ENCODE measurements at places on chromosomes 7 and 10.

DNA sequence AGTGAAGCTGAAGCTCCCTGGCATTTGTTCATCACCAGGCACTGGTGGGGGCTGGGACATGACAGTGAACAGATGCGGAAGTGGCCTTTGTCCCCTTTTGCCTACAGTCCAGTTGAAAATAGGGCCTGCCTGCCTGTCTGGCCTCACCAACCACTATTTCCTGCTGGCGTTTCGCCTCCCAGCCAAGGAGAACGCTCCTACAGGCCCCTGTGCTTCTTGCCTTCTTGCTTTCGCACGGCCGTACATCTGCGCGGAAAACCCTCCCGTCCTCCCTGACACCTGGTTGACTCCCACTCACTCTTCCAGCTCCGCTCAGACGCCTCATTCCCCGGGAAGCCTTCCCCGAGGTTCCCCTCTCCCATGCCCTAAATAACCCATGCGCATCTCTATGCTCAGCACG lies 317.3 kb downstream of the PRPF18 start:
- H3K36me3 ChIP-seq: no peaks in the 10 kb centered on the region
- H3K4me1 ChIP-seq: peaks cover 9% of the 10 kb centered on the region
- H3K4me3 ChIP-seq: no peak overlapping the region
- H3K27me3 ChIP-seq: peaks cover 22% of the 10 kb centered on the region
- no peak for DNase-seq
- H3K27ac ChIP-seq: no peak overlapping the region

GRCh38 chr7:36036590-36036989 lies 116.5 kb upstream of the EEPD1 start:
- H3K4me3 ChIP-seq: no peak overlapping the region
- peaks cover 18% of the 10 kb centered on the region for H3K4me1 ChIP-seq
- DNase-seq: no peak
- H3K27me3 ChIP-seq: no peaks in the 10 kb centered on the region

DNA sequence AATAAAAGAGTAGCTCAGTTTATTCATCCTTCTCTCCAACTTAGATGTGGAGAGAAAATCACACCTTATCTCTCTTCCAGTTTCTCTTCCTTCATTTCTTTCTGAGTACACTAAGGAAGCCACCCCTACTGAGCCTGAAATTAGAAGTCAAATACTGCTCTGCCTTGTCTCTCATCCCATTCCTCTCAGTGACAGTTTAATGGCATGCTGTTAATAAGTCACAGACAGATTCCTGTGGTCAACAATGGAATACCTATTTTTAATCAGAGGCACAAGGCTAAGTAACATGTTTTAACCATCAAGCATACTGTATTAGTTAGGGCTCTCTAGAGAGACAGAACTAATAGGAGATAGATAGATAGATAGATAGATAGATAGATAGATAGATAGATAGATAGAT lies 253.2 kb downstream of the HTR7 start:
- H3K27ac ChIP-seq: no peak overlapping the region
- H3K36me3 ChIP-seq: peaks cover 12% of the 10 kb centered on the region
- DNase-seq: no peak
- peaks cover 3% of the 10 kb centered on the region for H3K4me1 ChIP-seq
- no peak overlapping the region for H3K4me3 ChIP-seq

DNA sequence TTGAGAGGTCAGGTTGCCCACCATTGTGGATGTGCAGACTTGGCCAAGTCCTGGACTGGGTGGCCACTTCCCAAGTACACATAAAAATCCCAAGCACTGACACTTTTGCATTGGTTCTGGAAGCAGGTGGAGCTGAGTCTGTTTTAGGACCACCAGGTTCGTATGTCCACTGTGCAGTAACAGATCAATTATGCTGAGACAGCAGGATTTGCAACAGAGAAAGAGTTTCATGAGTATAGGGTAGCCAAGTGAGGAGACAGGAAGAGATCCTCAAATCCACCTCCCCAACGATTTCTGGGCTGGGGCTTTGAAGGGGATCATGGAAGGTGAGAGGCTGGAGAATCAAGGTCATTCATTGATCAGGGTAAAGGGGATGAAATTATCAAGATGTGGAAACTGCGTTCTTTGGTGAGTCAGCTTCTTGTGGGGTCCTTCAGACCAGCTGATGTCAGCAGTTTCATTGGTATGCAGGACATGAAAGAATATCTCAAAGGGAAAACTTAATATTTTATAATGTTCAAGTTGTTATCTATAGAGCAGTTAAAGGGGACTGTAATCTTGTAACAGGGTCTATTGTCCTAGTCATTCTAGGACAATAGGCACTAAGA lies 277.7 kb downstream of the GALNT17 start:
- no peak overlapping the region for H3K27ac ChIP-seq
- peaks cover 40% of the 10 kb centered on the region for H3K36me3 ChIP-seq
- peaks cover 11% of the 10 kb centered on the region for H3K4me1 ChIP-seq
- H3K4me3 ChIP-seq: no peak overlapping the region
- H3K27me3 ChIP-seq: no peaks in the 10 kb centered on the region

DNA sequence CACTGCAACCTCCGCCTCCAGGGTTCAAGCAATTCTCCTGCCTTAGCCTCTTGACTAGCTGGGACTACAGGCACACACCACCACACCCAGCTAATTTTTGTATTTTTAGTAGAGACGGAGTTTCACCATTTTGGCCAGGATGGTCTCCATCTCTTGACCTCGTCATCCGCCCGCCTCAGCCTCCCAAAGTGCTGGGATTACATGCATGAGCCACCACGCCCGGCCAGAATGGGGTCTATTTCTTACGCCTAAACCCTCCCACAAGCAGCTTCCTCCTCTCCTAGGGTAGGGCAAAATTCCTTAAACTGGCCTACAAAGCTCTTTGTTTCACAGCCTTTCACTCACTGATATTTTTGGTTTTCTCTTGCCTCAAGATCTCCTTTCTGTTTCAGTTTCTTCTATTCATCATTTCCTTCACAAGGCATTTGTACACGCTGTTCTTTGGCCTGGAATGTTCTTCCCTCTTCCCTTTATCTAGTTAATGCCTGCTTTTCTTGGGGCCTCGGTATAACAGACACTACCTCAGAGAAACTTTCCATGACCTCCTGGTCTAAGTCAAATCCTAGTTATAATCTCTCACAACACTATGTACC lies 6.7 kb downstream of the CPEB3 start:
- no peaks in the 10 kb centered on the region for H3K27me3 ChIP-seq
- H3K27ac ChIP-seq: peak overlapping the region; percentile 17
- no peaks in the 10 kb centered on the region for H3K36me3 ChIP-seq
- H3K4me1 ChIP-seq: no peaks in the 10 kb centered on the region

DNA sequence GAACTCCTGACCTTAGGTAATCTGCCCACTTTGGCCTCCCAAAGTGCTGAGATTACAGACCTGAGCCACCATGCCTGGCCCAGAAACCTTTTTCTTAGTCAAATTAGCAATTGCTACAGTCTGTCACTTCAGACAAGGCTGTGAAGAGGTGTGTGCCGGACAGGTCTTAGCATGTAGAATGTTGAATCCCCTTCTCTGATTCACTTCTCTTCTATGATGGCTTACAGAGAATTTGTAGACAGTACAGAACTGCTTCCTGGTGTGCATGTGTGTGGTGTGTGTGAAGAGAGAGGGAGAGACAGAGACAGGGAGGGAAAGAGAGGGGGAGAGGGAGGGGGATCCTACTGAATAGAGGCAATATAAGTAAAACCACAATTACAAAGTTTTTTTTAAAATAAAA lies 150.4 kb downstream of the PARD3 start:
- H3K36me3 ChIP-seq: no peaks in the 10 kb centered on the region
- DNase-seq: no peak
- H3K4me3 ChIP-seq: no peak overlapping the region
- H3K27ac ChIP-seq: no peak overlapping the region
- no peaks in the 10 kb centered on the region for H3K27me3 ChIP-seq

DNA sequence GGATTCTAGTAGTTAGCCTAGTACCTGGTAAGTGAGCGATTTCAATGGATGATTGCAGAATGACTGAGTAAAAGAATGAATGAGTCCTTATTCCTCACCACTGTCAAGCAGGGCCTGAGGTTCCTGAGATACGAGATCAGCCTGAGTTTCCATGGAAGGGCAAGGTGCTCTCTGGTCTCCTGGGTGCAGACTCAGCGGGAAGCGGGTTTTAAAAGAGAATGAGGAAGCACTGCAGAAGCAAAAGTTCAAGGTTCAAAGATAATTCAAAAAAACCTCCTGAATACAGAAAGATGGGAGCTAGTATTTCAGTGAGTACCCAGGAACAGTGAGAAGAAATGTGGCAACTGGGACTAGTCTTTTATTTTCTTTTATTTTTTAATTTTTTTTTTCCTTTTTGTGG lies 4.3 kb downstream of the ZNF3 start:
- peaks cover under 1% of the 10 kb centered on the region for H3K27me3 ChIP-seq
- H3K4me1 ChIP-seq: peaks cover 12% of the 10 kb centered on the region
- DNase-seq: no peak
- H3K36me3 ChIP-seq: peaks cover 80% of the 10 kb centered on the region
- no peak overlapping the region for H3K27ac ChIP-seq
- H3K4me3 ChIP-seq: no peak overlapping the region

DNA sequence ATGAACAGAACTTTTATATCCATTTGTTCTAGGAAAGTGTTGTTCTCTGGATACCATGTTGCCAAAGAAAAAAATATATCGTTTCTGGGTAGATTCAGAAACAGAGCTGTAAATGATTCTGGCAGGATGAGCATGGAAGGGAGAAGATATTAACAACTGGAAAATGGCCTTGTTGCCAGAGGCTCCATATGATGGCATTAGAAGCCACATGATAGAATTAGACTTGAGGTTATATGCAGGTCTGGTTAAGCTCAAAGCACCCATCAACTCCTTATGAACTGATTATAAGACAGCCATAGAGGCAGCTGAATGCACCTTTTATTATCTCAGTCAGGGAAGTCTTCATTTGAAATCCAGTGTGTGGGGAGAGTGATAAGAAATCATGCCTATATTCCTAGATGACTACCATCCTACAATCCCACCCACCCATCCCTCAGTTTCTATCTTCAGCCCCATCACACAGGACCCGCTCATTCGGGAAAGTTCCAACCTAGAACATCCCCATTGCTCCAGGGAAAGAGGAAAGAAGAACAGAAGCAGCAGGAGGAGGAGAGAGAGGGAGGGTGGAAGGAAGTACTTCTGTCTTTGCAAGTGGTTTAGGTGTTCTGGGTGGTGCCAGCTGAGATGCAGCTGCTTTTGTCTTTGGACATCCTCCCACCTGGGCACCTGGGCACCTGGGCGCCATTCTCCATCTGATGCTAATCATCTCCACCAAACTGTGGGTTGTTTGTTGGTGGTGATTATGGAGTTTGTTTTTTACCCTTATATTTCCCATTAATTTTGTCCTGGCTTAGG lies 25.5 kb upstream of the TRIL start:
- peaks cover 58% of the 10 kb centered on the region for H3K4me1 ChIP-seq
- H3K27me3 ChIP-seq: no peaks in the 10 kb centered on the region
- 0 out of 2 replicates have a peak overlapping the region, but pooled peaks have one; percentile 78 for H3K27ac ChIP-seq
- no peak for DNase-seq
- no peak overlapping the region for H3K4me3 ChIP-seq

DNA sequence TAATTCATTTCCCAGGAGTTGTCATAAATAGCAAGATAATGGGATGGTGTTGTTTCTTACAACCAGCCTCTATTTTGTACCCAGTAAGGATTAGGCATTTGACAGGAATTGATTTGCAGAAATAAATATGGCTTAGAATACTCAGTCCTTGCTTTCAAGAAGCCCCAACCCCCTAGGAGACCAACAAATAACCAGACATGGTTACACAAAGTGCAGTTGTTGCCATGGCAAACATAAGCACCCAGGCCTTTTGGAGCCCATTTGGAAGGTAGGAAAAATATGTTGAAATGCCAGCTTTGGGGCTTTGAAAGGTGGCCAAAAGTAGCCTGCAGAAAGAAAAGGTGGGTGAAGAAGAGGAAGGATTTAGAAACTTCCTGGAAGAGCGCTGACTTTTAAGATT lies 397.5 kb downstream of the CDC14C start:
- H3K27me3 ChIP-seq: no peaks in the 10 kb centered on the region
- H3K36me3 ChIP-seq: no peaks in the 10 kb centered on the region
- no peak for DNase-seq
- H3K4me1 ChIP-seq: peaks cover 21% of the 10 kb centered on the region

DNA sequence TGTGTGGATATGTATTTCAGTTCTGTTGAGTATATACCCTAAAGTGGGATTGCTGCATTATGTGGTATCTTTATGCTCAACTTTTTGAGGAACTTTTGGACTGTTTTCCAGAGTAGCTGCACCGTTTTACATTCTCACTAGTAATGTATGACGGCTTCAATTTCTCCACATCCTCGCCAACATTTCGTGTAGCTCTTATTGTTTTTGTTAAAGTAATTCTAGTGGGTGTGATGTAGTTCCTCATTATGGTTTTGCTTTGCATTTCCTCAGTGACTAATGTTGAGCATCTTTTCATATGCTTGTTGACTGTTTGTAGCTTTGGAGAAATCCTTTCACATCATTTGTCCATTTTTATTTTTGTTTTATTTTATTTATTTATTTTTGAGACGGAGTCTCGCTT lies 4.5 kb downstream of the STMP1 start:
- H3K36me3 ChIP-seq: peaks cover 23% of the 10 kb centered on the region
- DNase-seq: no peak
- peaks cover 9% of the 10 kb centered on the region for H3K4me1 ChIP-seq
- H3K27ac ChIP-seq: no peak overlapping the region
- no peaks in the 10 kb centered on the region for H3K27me3 ChIP-seq

- H3K4me3 ChIP-seq: no peak overlapping the region
- H3K27ac ChIP-seq: no peak overlapping the region
- no peak for DNase-seq
- no peaks in the 10 kb centered on the region for H3K4me1 ChIP-seq
- no peaks in the 10 kb centered on the region for H3K36me3 ChIP-seq
These were observed 13.5 kb downstream of the ASL start for GRCh38 chr7:66088861-66089838.

GRCh38 chr7:54978364-54979116 lies 40.3 kb upstream of the EGFR start:
- no peaks in the 10 kb centered on the region for H3K27me3 ChIP-seq
- H3K36me3 ChIP-seq: no peaks in the 10 kb centered on the region
- H3K27ac ChIP-seq: no peak overlapping the region
- H3K4me3 ChIP-seq: no peak overlapping the region

- DNase-seq: no peak
- peaks cover 4% of the 10 kb centered on the region for H3K27me3 ChIP-seq
- no peak overlapping the region for H3K27ac ChIP-seq
- no peak overlapping the region for H3K4me3 ChIP-seq
- H3K4me1 ChIP-seq: peaks cover 55% of the 10 kb centered on the region
These were observed 3.8 kb upstream of the IL6 start for GRCh38 chr7:22723181-22723601.

- H3K36me3 ChIP-seq: no peaks in the 10 kb centered on the region
- peaks cover 6% of the 10 kb centered on the region for H3K4me1 ChIP-seq
These were observed 800.5 kb upstream of the KCND2 start for GRCh38 chr7:119472408-119473038.

- no peak for DNase-seq
- H3K36me3 ChIP-seq: peaks cover 25% of the 10 kb centered on the region
- H3K4me3 ChIP-seq: no peak overlapping the region
- H3K4me1 ChIP-seq: peaks cover 15% of the 10 kb centered on the region
These were observed 54.1 kb downstream of the CYTH3 start for GRCh38 chr7:6218329-6218728.

GRCh38 chr10:89929282-89930026 lies 228.1 kb downstream of the KIF20B start:
- DNase-seq: no peak
- no peaks in the 10 kb centered on the region for H3K36me3 ChIP-seq
- no peaks in the 10 kb centered on the region for H3K4me1 ChIP-seq
- no peaks in the 10 kb centered on the region for H3K27me3 ChIP-seq
- H3K27ac ChIP-seq: no peak overlapping the region

GRCh38 chr7:98283127-98283886 lies 1.8 kb downstream of the BRI3 start:
- H3K36me3 ChIP-seq: peaks cover 5% of the 10 kb centered on the region
- H3K4me3 ChIP-seq: peak overlapping the region; percentile 90
- no peak for DNase-seq
- H3K4me1 ChIP-seq: peaks cover 40% of the 10 kb centered on the region
